Activated CD4-positive, alpha-beta T cell treated with anti-CD3 and anti-CD28 coated beads, Interleukin-2, amount 10 ng/mL, durations not matched to agents 24 days and 14 days (primary cell): ENCODE measurements at places on chromosomes 6 and 20.

DNA sequence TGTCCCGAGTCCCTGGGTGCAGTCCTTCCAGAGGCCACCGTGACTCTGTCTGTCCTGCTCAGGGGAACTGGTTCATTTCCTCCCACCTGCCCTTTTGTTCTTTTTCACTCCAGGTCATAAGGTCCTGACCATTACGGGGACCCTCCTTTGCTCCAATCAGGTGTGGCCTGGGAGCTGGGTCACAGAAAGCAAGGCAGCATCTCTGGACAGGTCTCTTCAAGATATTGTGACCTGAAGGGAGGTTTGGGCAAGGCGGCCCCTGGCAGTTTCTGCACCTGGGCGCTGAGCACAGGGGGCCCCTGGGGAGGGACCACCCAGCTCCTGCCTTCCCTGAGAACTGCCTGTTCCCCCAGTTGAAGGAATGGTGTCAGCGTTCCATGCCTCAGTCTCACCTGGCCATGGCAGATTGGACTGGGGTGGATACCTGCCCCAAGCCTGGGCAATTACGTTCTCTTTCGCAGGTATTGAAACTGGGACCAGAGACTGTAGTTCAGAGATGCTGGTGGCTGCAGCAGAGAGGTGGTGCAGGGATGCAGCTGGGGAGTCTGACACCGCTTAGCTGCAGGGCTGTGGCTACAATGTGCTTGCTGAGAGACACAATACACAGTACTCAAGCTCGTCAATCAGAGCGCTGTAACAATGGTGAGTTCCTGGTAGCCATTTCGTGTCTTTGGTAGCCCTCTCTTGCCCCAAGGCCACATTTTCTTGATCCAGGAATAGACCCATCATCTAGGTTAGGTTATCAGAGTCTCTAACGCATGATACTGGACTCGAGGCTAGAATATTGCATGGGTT lies 15.6 kb upstream of the NELFCD start:
- DNase-seq = no peak

DNA sequence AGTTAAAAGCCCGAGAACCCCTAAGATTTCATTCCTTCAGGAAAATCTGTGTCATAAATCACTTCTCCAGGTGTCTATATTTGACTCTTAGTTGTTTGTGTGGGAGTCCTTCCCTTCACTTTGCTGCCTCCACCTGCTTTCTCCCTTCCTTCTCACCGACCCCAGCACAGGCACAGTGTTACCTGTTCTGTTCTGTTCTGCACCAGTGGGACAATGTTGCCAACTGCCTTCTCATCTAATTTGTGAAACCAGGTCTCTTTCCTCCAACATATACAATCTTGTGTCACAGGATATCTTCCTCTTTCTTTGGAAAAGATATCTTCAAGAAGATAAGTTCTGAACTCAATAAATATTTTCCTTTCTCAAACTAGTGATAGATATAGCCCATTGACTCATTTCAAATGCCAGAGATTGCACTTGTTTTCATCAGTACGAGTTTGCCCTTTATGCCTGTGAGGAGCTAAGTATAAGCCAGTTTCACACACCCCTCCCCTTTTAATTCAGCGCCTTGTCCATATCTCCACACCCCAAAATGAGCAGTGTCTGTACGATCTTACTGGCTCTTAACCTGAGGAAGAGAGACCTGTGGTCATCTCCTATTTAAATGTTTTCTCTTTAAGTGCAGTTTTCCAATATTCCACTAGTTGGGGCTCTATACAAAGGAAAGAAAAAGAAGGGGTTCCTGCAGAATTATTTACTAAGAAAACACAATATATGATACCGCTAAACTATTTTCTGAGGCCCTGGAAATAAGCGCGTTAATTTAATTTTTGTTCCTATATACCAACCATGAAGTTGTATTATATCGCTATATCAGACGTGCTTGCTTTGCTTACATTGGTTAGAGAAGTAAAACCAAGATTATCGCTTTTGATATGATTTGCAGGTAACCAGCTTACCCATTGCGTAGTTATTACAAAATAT lies 81.6 kb upstream of the PREP start:
- peak; percentile 63 for DNase-seq

GRCh38 chr6:138535728-138536455 lies 36.6 kb upstream of the NHSL1 start:
- DNase-seq = no peak

GRCh38 chr20:62832212-62832922 lies 15.5 kb downstream of the COL9A3 start:
- DNase-seq = peak; percentile 84

DNA sequence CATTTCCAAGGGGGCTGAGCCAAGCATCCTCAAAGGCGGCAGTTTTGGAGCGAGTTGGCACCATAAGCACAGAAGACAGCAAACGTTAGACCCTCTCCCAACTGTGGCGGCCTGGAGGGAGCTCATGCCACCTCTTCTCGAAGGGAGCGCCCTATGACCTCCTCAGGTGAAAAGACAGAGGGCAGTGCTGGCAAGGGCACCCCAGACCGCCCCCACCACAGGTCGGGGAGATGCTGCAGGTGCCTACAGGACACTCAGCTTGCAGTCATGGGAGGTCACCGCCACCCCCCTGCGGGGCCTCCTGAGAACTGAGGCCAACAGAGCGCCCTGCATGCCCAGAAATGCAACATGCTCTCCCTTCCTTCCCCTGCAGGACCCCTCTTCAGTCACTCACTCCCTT lies 45.1 kb upstream of the BHLHE23 start:
- DNase-seq = no peak

- no peak for DNase-seq
Measured at GRCh38 chr6:36113049-36113448, 17.3 kb upstream of the MAPK13 start.

GRCh38 chr6:37582306-37582705 lies 82.6 kb upstream of the CCDC167 start:
- DNase-seq = no peak

GRCh38 chr6:163324688-163325389 lies 89.7 kb upstream of the QKI start:
- no peak for DNase-seq
